Muscle of leg (tissue), 16 donors: ENCODE measurements at places on chromosomes 6 and 20. TPM values are rescaled to one million over a fixed set of nuclear protein-coding genes. Genes with fewer than 3 reads are reported as not detected.

SNRNP48 gene
- total RNA-seq, result 11.8 TPM

CGA gene
- 4.3 TPM for total RNA-seq

EDN3 gene
- total RNA-seq, result 17.9 TPM

WDR46 gene
- 50.1 TPM for total RNA-seq

SYCP2 gene
- total RNA-seq, result 3.1 TPM

RSPO4 gene
- not detected for total RNA-seq

MED20 gene
- total RNA-seq, result 17.8 TPM

NRSN1 gene
- not detected for total RNA-seq

SMOC2 gene
- 65.4 TPM for total RNA-seq

HSPA12B gene
- total RNA-seq, result 18.3 TPM

TMEM242 gene
- 10.0 TPM for total RNA-seq
